ENCODE measurements at places on chromosomes 5 and 9.
A peak's percentile ranks its signal among the peaks of the same experiment; 100 is the strongest.

GRCh38 chr5:153372425-153373129 lies 117.9 kb upstream of the GRIA1 start:
- no peak for DNase-seq

DNA sequence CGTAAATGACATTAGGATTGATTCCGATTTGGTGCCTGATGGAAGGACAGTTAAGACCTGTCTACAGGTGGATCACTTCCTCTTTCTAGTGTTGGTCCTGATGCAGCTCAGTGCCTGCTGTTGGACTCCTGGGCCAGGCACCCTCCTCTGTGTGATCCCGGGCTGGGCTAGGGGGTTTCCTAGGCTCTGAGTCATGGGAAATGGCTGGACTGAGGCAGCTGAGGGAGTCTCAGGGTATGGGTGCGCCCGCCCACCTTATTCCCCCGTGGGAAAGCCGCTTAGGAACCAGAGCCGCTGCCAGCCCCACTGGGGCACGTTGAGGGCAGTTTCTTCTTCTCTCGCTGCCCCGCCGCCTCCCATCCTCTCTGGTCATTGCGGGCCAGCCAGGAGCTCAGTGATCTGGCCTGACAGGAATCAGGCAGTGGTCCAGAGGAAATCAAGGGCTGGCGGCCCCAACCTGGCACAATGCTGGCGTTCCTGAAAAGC lies 12.9 kb downstream of the TCF7 start:
- peak; percentile 56 for DNase-seq

GRCh38 chr5:15442193-15442570 lies 57.8 kb upstream of the FBXL7 start:
- no peak for DNase-seq

DNA sequence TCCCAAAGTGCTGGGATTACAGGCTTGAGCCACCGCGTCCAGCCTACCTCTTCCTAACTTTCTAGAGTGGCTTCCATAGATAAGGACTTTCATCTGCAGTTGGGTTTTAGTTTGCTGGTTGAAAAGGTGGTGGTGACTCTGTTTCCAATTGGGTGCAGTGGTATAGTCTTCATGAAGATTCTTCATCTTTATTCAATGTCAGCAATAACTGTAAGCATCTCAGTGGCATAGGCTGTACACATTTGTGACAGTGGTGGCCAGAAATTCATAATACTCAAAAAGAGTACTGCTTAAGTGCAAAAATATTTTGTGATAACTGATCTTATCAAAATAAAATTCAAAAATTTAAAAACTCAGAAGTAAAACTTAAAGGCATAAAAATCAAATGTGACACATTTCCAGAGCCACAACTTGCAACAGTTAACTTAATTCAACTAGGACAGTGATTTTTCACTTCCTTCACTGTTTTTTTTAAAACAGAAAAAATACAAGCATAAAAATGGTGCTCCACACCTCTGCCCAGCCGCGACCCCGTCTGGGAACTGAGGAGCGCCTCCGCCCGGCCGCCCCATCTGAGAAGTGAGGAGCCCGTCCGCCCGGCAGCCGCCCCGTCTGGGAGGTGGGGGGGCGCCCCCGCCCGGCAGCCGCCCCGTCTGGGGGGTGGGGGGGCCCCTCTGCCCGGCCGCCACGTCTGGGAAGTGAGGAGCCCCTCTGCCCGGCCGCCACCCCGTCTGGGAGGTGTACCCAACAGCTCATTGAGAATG lies 56.4 kb upstream of the CDK5RAP2 start:
- no peak for DNase-seq

DNA sequence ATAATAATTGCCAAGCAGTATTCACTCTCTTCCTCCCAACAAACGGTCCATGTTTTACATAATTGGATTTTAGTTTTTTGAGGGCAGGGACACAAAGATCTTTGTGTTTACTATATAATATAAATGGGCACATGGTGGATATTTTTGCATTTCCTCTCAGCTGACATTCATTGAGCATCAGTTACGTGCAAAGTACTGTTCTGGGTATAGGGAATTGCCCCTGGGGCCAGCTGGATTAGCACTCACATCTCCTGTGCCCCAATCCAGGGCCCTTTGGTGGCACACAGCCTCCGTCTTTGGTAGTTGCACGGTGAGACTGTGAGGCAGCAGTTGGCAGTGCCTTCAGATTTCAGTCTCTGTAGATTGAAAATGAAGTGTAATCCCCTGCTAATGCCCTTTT lies 1.6 kb downstream of the TDRD7 start:
- no peak for DNase-seq

Measured in CD4-positive, alpha-beta T cell treated with Interleukin-17A for 1 hour (primary cell).